ENCODE measurements at places on chromosomes 1 and 21.

DNA sequence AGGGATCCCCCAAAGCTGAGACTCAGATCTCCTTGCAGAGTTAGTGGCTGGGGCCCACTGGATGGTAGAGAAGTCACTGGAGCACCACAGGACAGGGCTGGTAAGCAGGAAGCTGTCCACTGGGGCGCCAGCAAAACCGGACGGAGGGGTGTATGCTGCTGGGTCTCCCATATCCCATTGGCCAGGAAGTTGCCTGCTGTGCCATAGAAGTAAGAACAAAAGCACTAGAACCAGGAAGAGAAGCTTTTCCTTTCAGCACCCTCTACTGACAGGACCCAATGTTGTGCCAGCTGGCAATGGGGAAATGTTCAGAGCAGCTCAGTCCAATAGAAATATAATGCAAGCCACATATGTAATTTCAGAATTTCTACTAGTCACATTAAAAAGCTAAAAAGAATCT is 146.6 kb downstream of the SPATA46 start:
- DNase-seq = no peak

DNA sequence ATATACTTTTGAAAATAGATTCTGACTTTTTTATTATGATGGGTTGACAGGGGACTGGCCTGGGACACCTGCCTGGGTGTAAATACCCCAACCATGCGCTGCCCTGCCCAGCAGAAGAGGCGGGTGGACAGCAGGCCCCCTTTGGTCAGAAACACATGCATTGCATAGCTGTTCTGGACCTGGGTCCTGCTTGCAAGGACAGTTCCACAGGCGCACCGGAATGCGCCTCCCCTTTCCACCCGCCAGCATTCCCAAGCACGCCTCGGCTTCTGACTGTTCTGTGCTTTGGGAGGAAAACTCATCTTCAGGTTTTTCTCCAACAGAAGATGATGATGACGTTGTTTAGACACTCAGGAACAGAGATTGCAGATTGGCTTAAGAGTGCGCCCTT is 428 bp upstream of the ZNF678 start:
- no peak for DNase-seq

GRCh38 chr1:187157552-187157951 is 328.8 kb downstream of the PLA2G4A start:
- no peak for DNase-seq

DNA sequence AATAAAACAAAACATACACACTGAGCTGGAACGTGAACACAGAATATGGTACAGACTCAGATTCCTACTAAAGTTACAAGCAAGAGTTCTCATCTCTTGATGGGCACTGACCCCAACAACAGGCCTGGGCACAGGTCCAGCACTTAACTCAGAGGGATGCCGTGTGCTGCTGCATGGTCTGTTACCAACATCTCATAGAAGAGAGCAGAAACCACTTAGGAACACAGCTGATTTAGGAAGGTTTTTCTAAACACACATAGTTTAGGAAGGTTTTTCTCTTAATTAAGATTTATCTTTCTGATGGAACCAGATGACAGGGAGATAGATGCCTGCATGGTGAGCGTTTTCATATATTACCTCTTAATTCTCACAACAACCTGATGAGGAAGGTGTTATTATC is 1.5 kb downstream of the GCLM start:
- no peak for DNase-seq

DNA sequence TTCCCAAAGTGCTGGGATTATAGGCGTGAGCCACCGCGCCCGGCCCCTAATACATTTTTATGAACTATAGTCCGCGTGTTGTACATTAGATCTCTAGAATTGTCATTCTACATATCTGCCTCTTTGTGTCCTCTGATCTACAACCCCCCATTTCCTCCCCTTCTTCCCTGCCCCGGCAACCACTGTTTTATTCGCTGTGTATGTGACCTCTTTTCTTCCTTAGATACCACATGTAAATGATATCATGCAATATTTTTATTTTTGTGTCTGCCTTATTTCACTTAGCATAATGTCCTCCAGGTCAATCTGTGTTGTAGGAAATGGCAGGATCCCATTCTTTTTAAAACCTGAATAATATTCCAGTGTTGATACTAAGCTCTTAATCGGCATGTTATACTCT is 99.5 kb upstream of the NRIP1 start:
- no peak for DNase-seq

DNA sequence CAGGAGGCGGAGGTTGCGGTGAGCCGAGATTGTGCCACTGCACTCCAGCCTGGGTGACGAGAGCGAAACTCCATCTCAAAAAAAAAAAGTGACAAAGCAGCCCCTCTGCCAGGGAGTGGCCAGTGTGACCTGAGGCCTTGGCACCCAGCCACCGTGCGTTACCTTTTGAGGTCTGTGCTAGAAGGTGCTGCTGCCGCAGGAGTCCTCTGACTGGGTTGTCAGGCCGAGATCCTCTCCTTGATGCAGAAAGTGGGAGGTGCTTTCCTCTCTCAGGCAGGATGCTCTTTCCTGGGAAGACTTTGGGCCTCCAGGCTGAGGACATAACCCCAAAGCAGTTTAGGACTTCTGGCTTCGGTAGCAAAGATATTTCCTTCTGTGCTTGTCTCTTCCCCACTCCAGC is 280.5 kb upstream of the VAMP3 start:
- DNase-seq = no peak

DNA sequence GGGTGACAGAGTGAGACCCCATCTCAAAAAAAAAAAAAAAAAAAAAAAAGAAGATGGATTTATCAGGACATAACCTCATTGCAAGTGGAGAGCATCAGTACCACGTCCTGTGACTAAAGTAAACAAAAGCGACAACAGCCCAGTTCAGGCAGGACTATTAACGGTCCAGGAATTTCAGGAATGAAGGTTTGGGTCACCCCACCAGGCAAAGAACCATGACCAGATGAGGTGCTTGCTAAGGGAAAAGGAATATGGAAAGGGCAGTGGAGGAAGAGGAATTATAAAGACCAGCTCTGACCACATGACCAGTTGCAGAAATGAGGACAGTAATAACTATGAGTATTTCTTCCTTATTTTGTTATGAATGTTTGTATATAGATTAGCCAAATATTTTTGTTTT is 35.4 kb upstream of the EIF4G3 start:
- no peak for DNase-seq

DNA sequence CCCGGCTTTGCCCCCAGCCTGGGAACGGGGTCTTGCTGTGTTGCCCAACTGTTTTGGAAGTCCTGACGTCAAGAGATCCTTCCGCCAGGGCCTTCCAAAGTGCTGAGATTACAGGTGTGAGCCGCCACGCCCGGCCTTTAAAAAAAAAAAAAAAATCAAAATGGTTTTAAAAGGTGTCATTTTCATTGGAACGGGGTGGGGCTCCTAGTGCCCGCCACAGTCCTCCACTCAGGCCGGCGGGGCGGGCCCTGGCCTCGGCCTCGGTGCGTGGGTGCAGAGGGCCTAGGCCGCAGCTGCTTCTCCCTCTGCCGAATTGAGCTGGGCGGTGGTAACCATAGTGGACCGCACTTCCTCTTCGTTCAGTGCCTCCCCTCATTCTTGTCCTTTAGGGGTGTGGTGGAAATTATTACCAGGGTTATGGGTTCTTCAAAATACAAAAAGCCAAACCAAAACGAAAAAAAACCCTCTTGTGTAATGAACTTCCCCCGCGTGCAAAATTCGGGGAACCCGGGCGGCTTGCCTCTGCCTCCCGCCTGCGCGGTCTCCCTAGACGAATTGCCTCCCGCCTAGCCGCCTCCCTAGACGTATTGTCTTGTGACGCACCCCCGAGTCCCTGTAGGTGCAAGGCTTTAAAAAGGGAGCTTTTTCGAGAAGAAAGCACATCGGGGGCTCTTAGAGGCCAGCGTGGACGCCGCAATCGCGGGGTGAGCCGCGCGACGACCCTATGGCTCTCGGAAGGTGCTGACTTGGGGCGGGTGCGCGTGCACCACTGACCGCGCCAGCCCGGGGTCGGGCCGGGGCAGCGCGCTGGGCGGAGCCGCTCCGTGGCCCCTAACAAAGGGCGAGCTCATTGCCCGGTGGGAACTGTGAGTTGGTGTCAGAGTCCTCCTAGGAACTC is 10.5 kb upstream of the SPEN start:
- no peak for DNase-seq

DNA sequence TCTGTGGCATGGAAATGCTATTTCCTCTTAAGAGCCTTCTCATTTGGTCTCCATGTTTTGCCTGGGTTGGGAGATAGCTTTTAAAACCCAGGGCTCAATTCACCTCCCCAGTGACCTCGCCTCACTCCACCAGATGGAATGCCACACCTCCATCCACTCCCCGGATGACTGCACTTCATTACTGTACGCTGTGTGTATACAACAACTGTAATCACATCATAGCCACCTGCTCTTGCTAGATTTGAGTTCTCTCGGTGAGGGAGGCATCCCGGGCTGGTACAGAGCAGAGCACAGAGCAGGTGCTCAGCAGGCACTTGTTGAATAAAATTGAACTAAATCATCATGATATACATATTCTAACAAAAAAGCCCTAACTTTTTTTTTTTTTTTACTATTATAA is 26.0 kb downstream of the SDE2 start:
- no peak for DNase-seq

DNA sequence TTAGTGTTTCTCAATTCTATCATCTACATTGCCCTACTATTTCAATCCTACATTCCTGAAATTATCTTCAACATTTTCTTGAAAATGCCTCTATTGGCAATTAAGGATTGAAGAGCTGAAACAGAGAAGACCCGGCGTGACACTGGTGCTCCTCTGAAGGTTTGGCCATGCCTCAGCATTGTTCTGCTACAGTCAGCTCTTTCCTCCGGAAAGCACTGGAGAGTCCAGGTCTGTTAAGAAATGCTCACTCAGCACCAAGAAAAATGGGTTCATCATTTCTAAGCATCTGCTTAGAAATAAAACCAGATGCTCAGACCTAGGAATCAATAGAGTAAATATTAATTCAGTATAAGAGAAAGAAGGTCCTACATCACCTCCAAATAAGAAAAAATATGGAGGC is 58.8 kb downstream of the WARS2 start:
- DNase-seq = no peak

DNA sequence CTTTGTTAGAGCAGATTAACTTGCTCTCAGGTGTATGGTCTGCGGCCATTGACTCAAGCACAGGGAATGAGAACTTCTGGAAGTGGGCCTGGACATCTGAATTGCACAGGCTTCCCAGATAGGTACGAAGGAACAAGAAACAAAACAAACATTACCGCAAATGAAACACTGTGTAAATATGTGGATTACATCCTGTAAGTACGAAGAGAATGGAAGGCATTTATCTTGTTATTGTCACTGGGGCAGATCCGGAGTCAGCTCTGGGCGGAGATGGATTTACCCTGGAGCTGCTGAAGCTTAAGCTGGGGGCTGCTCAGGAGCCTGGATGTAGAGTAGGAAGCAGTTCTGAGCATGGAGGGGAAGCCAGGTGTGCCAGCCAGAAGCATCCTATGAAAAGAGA is 6.8 kb downstream of the HES2 start:
- DNase-seq = no peak

GRCh38 chr1:204410688-204411450 is 748 bp downstream of the PPP1R15B start:
- no peak for DNase-seq

DNA sequence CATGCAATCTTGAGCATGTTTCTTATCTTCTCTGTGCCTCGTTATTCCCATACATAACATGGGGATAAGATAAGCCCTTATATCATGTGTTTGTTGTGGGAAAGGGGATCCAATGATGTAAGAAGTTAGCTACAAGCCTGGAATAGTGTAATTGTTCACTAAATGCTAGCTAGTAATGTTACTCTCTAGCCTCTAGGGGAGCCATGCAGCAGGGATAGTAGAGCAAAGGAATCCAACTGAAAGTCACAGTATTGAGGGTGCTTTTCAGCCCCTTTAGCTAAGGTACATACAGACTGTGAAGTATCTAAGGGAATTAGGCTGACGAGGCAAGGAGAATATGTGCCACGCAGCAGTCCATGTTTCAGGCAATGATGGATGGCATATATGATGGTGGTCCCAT is 46.9 kb downstream of the IL23R start:
- no peak for DNase-seq

DNA sequence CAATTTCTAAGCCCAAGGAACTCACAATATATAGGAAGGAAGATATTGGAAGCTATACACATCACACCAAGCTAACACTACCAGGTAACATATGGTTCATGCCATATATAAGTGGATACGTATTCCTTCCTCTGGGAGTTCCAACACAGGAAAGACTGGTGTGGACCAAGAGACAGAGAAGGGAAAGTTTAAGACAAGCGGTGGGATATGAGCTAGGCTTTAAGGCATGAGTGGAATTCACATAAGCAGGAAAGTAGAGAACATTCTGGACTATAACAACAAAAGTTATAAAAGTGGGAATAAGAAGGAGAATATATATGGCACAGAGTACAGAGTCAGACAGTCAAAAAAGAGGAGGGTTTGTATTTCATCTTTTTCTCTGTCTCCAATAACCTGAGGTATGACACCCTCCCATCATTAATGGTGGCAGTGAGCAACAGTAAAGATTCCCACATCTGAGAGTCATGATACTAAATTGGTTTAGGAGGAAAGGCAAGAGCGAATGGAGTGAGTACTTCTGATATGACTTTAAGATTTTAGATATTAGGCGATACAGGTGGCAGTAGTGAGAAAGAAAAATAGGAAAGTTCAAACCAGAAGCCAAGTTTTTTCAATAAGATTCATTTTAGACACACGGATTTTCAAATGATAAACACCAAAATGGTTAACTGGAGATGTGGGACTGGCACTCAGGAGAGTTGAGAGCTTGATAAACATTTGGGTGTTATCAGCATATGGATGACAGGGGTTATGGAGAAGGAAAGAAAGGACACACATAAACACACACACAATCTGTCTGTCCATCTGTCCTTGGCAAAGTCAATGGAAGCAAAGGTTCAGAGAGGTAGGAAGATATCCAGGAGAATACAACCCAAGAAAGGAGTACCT is 87.4 kb upstream of the TTC39A start:
- DNase-seq = no peak

- DNase-seq = no peak
These were observed 91.2 kb upstream of the KCTD3 start for GRCh38 chr1:215475796-215476481.

GRCh38 chr1:224783006-224783651 is 146.3 kb upstream of the DNAH14 start:
- no peak for DNase-seq

DNA sequence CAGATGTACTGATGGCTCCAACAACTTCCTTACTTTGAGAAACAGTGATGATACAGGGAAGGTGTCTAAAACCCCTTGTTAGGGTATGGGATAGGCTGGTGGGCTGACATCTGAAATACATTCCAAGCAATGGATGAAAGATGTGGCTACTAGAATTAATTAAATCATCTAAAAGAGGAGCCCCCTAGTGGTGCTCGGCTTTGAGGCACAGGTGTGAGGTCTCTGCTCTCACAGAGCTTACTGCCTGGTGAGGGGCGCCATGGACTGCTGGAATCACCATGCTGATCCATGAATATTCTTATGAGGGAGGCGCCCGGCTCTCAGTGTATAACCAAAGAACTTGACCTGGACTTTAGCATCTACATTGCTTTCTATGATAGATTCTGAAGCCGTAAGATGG is 48.5 kb downstream of the GNG4 start:
- DNase-seq = no peak

GRCh38 chr1:151237678-151238466 is 16.7 kb upstream of the PSMD4 start:
- DNase-seq = no peak

- DNase-seq = no peak
These were observed 30.5 kb upstream of the USH2A start for GRCh38 chr1:216453777-216454176.

All from cerebellar nuclear complex (tissue), 1 donor.